Non-pigmented ciliary epithelial cell (primary cell): ENCODE measurements at places on chromosomes 3 and 15.
A peak's percentile ranks its signal among the peaks of the same experiment; 100 is the strongest.

DNA sequence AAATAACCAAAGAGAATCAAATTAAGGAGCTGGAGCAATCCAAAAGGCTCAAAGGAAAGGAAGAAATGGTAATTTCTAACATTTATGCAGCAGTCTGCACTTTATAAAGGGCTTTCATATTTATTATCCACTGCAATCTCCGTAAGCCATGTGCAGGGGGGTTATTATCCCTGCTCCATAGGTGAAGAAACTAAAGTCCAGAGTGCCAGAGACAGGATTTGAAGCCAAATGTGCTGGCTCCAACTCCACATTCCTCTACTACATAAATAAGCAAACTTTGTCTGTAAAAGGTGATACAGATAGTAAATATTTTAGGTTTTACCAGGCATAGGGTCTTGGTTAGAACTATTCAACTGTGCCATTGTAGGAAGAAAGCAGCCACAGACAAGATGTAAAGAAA, 221.4 kb downstream of the MINAR1 start:
- DNase-seq: no peak

DNA sequence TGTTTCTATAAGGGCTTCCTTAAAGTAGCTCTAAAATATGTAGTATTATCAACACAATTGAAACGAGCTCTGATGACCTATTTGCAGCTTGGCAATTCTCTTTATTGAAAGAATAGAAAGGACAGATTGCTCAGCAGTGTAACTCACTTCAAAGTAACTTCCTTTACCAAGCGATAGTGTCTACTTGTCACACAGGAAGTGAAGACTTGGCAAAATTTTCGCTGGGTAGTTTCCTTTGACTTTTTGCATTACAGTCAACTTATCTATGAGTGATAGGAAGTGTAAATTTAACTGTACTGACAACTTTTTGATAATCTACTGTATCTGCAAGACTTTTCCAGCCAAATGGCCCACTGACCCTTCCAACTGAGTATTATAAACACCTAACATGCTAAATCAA, 22.8 kb downstream of the SLC9A9 start:
- DNase-seq: no peak

DNA sequence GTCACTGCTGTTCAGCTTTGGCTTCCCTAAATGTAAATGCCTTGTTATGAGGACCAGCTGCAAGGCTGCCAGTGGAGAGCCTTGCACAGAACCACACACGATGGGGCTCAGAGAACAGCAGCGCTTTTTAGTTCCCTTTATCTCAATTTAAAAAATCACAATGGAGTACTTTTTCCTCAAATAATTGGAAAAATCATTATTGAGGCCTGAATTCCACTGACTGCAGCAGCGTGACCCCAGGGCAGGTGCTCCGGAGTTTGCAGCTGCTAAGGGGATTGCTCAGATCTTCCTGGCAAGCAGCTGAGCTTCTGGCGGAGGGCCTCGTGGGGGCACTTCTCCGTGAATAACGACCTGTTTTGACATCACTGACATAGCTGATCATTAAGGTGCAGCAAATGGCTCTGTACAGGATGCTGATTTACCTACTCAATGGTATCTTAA, 245.6 kb upstream of the TRIM42 start:
- no peak for DNase-seq

GRCh38 chr3:190366133-190366532, 21.8 kb upstream of the CLDN16 start:
- no peak for DNase-seq

- no peak for DNase-seq
Measured at GRCh38 chr3:127745656-127746399, 73.1 kb downstream of the ABTB1 start.

DNA sequence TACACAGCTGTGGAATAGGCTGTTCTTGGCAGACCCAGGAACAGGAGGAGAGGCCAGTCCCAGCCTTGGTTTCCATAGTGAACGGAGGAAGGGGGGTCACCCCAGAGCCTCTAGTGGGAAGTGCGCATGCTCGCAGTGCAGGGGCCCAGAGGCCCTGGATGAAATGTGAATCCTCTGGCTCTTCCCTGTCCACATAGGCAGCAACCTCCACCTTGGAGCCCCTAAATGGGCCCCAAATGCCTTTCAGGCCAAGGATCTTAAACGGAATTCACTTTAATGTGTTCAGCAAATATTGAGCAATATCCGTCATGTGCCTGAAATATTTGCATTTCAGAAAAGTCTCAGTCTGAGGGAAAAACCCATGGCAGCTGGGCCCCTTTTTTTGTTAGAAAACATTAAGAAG, 3.3 kb upstream of the NDN start:
- DNase-seq: peak; percentile 15

DNA sequence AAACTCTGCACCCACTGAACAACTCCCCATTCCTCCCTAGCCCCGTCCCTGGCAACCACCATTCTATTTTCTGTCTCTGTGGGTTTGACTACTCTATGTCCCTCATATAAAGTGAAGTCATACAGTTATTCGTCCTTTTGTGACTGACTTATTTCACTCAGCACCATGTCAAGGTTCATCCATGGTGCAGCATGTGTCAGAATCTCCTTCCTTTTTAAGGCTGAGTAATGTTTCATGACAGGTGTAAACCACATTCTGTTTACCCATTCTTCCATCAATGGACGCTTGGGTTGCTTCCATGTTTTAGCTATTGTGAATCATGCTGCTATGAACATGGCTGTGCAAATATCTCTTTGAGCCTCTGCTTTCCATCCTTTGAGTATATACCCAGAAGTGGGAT, 192.3 kb upstream of the NSMCE3 start:
- DNase-seq: no peak

DNA sequence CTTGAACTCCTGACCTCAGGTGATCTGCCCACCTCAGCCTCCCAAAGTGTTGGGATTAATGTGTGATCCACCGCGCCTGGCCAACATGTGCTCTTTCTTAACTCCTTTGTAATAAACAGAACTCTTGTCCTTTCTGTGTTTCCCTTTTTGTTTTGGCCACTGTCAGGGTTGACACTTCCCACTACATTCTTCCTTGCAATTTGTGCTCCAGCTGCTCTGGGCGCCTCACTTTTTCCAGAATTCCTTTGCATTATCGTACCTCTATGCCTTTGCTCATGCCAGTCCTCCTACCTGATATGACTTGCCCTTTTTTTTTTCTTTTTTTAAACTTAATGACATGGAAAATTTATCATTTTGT, 38.8 kb upstream of the SMAD3 start:
- DNase-seq: no peak

DNA sequence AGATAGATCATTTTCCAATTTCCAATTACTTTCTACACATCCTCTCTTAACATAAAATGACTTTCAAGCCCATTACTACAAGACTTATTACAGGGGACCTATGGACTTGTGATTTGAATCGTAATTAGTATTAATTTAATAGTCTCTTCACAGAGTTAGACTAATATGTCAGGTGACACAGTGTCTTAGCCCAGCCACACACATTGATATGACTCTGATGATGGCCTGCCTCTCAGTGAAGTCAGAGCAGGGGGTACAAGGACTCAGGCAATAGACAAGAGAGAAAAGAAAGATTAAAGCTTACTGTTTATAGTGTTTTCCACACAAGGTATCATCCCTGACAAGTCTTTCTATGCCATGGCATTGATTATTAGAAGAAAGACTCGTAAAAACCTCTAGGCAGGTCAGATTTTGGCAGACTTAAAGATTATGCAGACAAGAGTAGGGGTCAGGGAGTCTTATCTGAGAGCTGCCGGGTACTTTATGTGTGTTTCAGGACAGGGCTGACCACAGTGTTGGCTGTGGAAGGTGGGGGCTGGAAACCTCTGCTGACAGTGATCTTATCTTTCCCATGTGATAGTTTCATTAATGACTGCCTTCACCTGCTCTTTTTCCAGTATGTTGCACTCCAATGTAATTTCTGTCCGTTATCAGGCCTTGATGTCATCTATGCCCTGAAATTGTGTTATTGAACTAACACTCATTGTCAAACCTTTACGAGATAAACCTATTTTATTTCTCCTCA, 50.1 kb downstream of the B3GALNT1 start:
- DNase-seq: no peak
